ENCODE measurements at places on chromosomes 2 and 18. TPM values are rescaled to one million over a fixed set of nuclear protein-coding genes. Genes with fewer than 3 reads are reported as not detected.

CHRNG gene
- not detected for total RNA-seq

CERKL gene
- total RNA-seq: under 0.01 TPM

ALPP gene
- 0.27 TPM for total RNA-seq

UGT1A4 gene
- not detected for total RNA-seq

UPP2 gene
- total RNA-seq: not detected

HJURP gene
- total RNA-seq: 1.9 TPM

ARHGAP28 gene
- total RNA-seq: under 0.01 TPM

Data from hematopoietic multipotent progenitor cell (in vitro differentiated cells).